SIG-M5 (cell line): ENCODE measurements at places on chromosomes 11 and 22.

GRCh38 chr11:74147199-74147929 lies 23.4 kb downstream of the C2CD3 start:
- no peak for DNase-seq

DNA sequence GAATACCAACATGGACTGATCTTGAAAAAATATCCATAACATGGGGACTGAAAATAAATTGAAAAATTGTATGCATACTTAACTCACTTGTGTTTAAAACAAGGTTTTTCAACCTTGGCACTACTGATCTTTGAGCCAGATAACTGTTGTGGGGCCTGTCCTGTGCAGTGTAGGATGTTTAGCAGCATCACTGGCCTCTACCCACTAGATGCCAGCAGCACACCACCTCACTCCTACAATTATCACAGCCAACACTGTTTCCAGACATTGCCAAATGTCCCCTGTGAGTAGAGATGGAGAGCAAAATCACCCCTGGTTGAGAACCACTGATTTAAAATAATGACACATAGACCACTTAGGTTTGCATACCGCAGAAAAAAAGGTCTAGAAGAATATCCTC lies 45.0 kb upstream of the SLC1A2 start:
- no peak for DNase-seq

- DNase-seq = no peak
Observed at GRCh38 chr11:67632175-67632981, 2.6 kb upstream of the NUDT8 start.

DNA sequence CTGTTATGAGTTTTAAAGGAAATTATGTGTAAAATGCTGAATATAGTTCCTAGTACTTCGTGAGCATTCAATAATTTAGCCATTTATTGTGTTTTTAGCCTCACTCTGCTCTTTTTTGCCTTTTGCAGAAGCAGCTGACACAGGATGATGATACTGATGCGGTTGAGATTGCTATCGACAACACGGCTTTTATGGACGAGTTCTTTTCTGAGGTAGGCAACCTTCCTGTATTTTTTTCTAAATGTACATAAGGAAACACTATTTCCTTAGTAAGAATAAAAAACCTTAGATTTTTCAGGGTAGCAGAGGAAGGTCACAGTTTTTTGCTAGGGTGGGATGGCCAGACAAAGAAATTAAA lies 17.9 kb downstream of the STX3 start:
- no peak for DNase-seq

DNA sequence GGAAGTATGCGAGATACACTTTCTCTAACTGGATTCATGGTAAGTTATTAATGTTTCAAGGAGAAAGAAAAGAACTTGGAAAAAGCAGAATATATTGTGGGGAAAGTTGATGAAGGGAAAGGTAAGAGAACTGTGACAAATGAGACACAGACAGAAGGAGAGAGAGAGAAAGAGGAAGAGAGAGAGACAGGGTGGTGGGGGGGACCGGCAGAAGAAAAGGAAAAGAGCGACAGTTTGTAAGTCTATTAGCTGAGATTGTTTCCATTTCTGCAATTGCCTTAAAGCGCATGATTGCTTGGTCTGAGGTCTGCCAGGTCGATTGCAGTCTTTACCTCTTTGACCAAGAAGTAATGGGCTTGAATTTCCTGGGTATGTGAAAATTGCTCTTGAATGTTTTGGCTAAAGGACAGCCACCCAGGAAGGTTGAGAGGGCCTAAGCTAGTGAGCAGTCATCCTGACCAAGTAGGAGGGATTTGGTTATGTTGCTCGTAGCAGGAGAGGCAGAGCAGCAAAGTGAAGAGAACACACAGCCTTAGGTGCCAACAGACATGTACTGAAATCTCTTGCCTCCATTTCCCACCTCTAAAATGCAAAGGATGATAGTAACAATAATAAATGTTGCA lies 23.6 kb upstream of the TMA7B start:
- DNase-seq = no peak

DNA sequence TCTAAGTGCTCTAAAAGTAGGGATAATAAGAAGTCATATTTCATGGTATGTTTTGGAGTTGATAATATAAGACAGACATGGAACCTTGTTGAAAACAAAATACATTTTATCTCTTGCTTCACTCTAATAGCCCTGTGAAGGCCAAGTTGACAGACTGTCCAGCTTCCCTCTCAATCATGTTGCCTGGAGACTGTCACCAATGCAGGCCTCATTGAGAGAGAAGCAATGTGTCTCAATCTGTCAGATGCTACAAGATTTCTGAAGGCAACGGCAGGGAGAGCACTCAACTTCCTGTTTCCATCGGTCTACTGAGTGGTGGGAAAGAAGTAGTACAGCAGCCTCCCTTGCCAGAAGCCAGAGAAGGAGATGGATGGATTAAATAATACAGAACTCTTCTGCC lies 23.6 kb upstream of the FJX1 start:
- no peak for DNase-seq

- DNase-seq = no peak
Observed at GRCh38 chr11:106231591-106231990, 154.1 kb downstream of the AASDHPPT start.

DNA sequence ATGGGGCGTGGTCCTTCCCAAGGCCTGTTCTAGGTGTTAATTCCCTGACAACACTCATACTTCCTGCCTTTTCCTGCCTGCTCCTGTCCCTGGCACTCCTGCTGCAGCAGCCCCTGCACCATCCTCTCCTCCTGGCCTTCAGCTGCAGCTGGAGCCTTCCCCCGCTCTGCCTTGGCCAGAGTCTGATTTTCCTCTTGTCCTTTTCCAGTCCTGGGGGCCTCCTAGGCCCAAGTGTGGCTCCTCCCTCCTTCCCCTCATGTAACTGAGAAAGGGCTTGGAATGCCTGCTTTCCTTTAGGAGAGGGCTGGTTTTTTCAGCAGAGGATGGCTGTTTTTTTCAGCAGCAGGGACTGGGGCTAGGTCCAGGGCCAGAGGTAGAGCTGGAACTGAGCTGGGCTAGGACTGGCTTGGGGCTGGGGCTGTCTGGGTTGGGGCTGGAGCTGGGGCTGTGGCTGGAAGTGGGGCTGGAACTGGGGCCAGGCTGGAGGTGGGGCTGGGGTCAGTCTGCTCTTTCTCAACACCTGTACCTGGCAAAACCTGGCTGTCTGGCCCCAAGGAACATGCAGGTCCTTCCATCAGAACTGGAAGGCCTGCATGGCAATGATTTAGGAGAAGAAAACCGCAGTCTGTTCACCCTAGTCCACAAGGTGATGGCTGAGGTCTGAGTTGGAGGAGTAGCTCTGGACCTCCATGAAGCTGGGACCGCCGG lies 23.6 kb downstream of the ZC3H7B start:
- no peak for DNase-seq
